Heart right ventricle (tissue), 16 donors: ENCODE measurements at places on chromosomes 4 and X. TPM values are rescaled to one million over a fixed set of nuclear protein-coding genes. Genes with fewer than 3 reads are reported as not detected.

Gene PLXNB3
- 3.7 TPM for total RNA-seq

Gene F11
- not detected for total RNA-seq

Gene BEX2
- total RNA-seq: 5.4 TPM

GRCh38 chrX:48910926-48911411 lies 477 bp downstream of the SLC35A2 start:
- H3K4me3 ChIP-seq: peak overlapping the region; percentile 62
- peaks cover 13% of the 10 kb centered on the region for H3K4me1 ChIP-seq
- H3K27ac ChIP-seq: peak overlapping the region; percentile 56
- H3K36me3 ChIP-seq: no peaks in the 10 kb centered on the region

GRCh38 chr4:82797040-82797404 lies 1.6 kb downstream of the SCD5 start:
- H3K27ac ChIP-seq: no peak overlapping the region
- H3K27me3 ChIP-seq: no peaks in the 10 kb centered on the region

DNA sequence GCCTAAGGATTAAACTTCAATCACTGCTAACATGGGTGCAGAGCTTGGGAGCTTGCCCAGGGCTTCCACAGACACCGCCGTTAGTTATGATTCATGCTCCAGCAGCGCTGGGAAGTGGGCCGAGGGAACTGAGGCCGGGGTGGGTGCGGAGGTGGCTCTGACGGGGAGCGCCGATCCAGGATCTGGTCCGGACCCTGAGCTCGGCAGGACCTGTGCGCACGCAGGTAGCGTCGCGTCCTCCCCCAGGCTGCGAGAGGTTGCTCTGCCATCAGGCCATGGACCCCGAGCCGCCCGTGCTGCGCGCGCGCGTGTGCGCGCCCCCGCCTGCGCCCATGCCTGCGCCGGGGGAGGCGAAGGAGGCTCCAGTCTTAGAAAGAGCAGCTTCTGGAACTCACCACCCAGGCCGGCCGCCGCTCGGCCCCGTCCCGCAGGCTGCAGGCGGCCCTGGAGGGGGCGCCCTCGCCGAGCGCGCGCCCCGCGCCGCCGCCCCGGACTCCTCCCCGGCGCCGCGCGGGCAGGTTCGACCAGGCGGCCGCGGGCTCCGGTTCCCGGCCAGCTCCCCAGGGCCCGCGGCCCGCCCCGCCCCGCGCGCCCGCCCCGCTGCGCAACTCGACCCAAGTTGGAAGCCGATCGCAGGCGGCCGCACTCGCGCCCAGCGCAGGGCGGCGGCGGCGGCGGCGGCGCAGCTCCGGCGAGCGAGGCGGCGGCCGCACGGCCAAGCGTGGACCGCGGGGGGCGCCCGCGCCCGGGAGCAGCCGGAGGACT lies 732 bp upstream of the ADRA2C start:
- peak overlapping the region; percentile 35 for H3K27ac ChIP-seq
- H3K36me3 ChIP-seq: no peaks in the 10 kb centered on the region
